ENCODE measurements at places on chromosomes 1 and 21.

- no peak for DNase-seq
These were observed 29.4 kb downstream of the KAZN start for GRCh38 chr1:14627608-14628489.

- DNase-seq = no peak
These were observed 107.4 kb upstream of the COA6 start for GRCh38 chr1:234265861-234266260.

GRCh38 chr1:119611701-119612113 lies 36.4 kb downstream of the ZNF697 start:
- DNase-seq = peak; percentile 58

DNA sequence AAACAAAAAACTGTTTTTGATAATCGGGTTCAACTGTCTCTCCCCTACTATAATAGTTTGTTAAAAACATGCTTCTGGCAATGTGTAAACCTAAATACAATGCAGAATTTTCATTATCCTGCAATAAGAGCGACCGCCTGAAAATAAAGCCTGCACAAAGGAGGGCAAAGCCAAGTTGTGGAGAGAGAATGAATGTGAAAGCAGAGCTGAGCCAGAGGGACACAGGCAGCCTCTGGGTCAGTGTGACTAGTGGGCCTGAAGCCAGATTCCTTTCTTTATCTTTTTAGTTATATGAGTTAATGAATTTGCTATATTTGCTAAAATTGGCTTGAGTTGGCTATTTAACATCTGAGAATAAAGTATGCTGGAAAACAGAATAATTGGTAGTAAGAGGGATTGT lies 615.2 kb downstream of the PLA2G4A start:
- DNase-seq = no peak

DNA sequence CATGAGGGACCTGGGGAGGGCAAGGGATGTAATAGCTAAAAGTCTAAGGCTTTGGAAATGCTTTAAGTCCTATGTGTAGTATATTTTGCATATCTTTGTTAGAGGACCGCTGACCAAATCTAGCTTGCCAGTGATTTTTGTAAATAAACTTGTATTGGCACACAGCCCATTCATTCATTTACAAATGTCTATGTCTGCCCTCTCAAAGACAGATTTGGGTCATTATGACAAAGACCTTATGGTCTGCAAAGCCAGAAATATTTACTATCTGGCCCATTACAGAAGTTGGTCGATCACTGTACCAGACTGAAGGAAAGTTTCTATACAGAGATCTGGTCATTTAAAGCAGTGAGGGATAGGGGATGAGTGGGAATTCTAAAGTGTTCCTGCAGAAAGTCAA lies 120.1 kb upstream of the RAVER2 start:
- no peak for DNase-seq

DNA sequence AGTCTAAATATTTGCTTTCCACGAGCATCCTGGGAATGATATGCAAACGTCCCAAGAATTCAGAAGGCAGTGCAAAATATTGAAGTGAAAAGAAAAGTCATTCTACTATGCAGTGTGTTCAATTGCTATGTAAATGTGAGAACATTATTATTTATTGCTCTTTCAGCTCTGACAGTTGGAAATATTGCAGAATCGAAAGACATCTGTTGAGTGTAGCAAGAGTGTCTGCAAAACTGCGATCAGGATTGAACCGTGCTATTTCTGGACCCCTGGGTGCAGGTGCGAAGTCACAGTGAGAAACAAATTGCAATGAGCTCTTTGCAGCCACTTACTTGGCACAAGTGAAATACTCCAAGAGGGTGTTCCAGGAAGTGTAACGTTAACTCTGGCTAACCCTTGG lies 566.4 kb downstream of the AJAP1 start:
- no peak for DNase-seq

DNA sequence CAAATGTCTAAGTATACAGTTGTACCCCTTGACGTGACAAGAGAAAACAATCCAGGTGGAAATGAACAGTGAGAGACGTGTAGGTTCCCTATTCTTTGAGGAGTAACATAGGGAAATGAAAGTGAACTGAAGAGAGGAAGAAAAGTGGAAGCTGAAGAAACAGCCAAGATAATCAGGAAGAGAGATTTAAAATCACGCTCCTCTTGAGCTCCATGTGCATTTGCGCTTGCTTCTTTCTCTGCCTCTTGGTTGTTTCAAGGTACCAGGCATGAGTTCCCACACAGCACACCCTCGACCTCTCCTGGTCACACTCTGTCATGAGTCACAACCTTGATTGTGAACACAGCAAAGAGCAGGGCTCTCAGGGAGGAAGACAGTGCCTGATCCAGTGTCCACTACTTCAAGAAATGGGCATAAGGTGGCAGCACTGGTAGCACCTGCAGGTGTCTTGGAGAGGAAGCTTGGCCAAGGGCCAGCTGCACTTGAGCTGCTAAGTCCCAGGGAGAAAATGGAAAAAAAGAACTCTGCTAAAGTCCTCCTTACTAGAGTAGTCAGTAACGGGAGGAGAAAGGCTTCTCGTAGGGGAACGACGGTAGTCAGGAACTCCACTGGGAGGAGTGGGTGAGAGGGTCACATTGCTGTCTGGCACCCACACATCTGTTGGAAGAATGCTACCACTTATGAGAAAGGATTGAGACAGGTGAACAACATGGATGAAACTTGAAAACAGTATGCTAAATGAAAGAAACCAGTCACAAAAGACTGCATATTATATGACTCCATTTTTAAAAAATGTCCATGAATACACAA lies 18.3 kb upstream of the ARID1A start:
- DNase-seq = peak; percentile 75

GRCh38 chr1:241357366-241358340 lies 648 bp upstream of the RGS7 start:
- no peak for DNase-seq

GRCh38 chr1:179026813-179027669 lies 1.3 kb downstream of the FAM20B start:
- no peak for DNase-seq

All from CD14-positive monocyte (primary cell).